Vein endothelial cell (primary cell): ENCODE measurements at places on chromosomes 2 and 18. TPM values are rescaled to one million over a fixed set of nuclear protein-coding genes. Genes with fewer than 3 reads are reported as not detected.

Gene CHRND
- total RNA-seq = not detected in 2 replicates

Gene SFXN5
- 20.4 and 20.6 TPM in 2 replicates for total RNA-seq

Gene LINC00305
- not detected in 2 replicates for total RNA-seq

Gene AGBL5
- 30.4 and 32.0 TPM in 2 replicates for total RNA-seq
